Kidney (tissue), 22 donors: ENCODE measurements at places on chromosomes 7 and 10. TPM values are rescaled to one million over a fixed set of nuclear protein-coding genes. Genes with fewer than 3 reads are reported as not detected.

The HPSE2 gene
- 3.0 TPM for total RNA-seq

- no peak for DNase-seq
Measured at GRCh38 chr7:1474736-1475135, 15.5 kb upstream of the MICALL2 start.

The FHIP2A gene
- total RNA-seq = 26.2 TPM

The DENND2A gene
- 18.0 TPM for total RNA-seq

GRCh38 chr7:4659551-4660286 lies 22.4 kb upstream of the FOXK1 start:
- DNase-seq = no peak

DNA sequence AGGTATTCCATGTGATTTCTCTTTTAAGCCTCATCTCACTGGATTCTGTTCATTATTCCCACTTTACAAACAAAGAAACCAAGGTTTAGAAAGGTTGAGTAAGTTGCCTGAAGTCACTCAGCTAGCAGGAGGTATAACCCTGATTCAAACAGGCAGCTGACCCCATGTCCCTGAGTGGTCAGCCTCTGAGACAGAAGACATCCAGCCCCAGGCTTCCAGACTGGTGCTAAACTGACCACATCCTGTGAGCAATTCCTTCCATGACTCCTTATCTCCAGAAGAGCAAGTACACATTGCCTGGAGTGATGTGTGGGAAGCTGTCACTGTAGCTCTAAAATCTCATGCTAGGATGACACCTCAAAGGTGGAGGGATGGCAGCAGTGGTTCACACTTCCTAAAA lies 3.7 kb downstream of the PLPP4 start:
- no peak for DNase-seq

DNA sequence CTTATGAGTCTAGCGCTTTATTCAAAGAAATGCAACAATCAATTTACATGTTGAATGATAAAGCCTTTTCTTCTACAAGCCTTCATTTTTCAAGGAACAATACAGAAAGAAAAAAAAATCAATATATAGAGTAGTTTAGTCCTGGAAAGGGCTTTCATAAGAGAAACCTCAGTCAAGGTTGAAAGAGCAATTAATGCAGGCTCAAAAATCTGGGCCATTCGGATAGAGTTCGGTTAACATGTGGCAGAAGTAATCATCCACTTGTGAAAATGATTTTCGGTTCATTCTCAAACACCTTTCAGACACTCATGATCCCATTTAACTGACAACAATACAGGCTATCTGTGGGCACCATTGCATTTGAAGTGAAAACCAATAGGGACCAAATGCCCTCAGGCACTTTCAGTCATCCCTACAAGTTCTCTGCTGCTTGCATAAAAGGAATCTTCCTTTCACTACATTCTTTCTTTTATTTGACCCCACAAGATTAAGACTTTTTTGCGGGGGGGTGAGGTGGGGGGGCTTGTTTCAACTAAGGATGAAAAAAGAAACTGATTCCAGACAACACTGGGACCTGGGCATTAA lies 177.9 kb downstream of the RNF133 start:
- no peak for DNase-seq

The GARIN1A gene
- 2.5 TPM for total RNA-seq

DNA sequence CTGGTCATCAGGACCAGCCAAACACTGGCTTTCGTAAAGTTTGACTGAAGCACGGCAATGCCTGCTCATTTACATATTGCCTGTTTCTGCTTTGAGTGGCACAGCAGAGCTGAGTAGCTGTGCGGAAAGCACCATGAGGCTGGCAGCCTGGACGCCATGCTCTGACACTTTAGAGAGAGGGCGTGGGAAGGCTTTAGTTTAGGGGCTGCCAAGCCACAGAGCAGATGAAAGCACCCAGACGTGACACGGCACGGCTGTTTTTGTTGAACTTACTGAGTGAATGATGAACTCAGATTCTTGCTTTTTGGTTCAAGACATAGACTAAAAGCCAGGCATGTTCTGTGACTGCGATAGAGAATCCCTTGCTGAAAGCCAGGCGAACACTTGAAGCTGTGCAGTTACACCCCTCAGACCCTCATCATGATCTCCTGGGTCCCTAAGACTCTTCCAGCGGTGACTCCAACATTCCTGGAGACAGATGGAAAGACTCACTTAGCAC lies 182.1 kb downstream of the ZMYND11 start:
- DNase-seq = peak; percentile 79

The OR2A7 gene
- total RNA-seq = 12.3 TPM

DNA sequence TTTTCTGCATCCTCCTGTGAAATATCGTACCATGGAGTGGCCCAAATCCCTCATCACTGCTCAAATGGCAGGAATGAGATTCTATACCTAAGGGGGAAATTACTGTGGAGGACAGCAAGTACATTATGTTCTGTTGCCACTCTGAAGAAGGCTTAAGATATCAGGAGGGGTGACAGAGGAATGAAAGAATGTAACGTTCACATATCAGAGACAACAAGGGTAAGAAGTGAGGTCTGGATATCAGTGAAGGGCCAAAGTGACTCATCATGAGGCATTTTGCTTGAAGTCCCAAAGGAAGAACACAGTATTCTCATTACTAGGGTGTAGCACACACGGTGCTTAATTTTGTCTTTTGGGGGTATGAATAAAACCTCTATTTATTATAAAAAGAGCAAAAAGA lies 71.5 kb upstream of the SLC13A1 start:
- no peak for DNase-seq
